ENCODE measurements at places on chromosomes 12 and 14.

GRCh38 chr12:104275689-104276088 is 27.9 kb upstream of the EID3 start:
- no peak for DNase-seq

GRCh38 chr12:91230841-91231240 is 48.2 kb upstream of the DCN start:
- DNase-seq: no peak

- no peak for DNase-seq
Measured at GRCh38 chr12:112881602-112882001, 25.2 kb upstream of the OAS1 start.

DNA sequence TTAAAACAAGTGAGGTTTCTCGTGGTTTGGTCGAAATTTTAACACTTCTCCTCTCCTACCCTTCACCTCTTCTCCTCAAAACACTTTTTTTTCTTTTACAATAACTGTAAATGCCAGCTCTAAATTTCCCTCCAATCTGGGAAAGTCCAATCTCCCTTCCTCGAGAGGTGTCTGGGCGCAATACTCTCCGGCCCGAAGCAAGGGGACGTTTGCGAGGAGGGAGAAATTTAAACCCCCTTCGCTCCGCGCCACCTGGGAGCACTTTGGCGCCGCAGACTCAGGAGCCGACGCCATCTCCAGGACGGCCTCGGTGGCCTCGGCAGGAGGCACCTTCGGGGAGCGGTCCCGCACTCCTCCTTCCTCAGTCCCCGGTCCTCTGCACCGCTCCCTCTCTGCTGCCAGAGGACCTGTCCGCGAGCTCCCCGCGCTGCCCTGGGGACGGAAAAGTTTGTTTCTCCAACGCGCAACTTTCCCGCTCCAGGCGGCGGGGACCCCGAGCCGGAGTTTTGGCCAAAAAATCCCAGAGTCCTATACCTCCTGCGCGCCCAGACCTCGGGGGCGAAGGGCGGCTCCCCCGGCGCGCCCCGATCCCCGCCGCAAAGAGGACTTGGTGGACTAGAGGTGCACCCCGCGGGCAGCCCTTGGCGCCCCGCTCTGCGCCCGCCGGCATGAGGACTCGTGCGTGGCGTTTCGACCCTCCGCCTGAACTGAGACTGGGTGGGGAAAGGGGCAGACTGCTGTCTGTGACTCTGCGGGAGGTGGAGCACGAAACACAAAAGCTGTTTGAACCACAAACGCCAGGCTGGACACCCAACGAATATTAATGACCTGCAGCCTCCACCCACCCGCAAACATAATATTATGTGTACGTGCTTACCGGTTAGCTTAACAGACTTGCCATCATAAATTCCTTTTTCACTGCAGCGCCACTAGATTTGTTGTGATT is 95.2 kb upstream of the HMGA2 start:
- no peak for DNase-seq

DNA sequence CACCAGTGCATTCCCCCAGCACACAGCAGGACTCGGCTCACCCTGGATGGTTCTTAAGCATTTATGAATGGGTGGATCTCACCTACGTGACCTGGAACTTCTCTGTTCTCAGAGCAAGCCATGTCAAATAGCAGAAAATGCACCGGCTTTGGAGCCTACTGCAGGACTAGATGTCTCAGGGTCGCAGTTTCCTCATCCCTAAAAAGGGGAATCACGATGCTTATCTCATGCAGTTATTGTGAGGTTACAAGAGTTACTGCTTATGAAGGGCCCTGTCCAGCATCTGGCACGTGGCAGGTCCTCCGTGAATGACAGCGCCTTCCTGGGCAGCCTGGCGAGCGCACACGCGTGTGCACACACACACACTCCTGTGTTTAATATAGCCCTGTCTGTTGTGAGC is 128.5 kb downstream of the ETV6 start:
- no peak for DNase-seq

GRCh38 chr14:99681832-99682148 is 2.3 kb upstream of the CYP46A1 start:
- DNase-seq: no peak

DNA sequence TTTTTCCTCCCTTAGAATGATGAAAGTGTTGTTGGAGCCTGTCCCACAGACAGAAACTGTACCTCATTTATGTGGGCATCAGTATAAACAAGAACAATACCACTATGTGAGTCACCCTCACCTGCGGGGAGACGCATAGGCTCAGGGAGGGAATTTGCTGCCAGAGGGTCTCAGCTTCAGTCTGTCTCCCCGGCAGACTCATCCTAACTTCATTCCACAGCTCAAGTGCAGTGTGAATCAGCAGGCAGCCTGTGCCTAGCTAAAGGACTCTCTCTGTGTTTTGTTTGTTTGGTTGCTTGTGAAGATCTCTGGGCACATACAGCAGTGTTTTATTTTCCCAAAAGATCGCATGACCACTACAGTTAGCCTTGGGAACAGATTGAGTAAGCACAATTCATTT is 98.9 kb downstream of the PRKCH start:
- no peak for DNase-seq

GRCh38 chr14:95322651-95323050 is 2.9 kb upstream of the CLMN start:
- DNase-seq: no peak

DNA sequence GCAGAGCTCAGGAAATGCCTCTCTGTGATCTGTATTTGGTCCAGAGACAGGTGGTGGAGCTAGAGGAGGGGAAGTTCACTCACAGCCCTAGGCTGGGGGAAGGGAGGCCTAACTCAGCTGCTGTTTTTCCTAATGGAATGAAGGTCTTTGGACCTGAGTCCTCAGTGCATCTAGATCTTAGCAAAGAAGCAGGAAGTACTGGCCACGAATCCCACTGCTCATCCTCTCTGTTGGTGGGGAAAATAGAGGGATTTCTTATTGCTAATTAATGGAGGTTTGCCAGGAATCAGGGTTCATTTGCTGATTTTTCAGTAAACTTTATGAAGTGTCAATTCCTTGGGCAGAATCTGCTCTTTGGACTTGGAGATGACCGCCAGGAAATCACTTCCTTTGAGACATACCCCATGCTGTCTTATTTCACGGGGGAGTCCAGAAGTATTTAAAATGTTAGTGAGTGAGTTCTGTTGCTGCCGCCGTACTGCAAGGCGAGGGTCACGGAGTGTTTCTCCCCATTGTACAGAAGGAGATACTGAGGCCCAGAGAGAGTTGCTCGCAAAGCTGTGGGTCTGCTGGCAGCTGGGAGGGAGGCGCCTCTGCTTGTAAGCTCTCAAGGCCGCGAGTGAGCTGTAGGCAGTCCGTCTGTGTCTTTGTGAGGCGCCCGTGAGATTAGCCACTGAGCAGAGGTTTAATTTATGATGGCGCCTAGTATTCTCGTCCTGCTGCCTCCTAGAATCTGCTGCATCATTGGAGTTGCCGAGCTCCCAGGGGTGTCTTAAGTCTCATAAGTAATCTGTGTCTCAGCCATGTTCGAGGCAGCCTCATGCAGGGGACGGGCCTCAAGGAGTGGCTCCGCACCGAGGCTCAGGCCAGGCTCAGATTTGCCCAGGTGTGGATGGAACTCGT is 88.2 kb downstream of the TSPAN9 start:
- no peak for DNase-seq

- no peak for DNase-seq
Measured at GRCh38 chr12:90407841-90408240, 547.1 kb downstream of the CCER1 start.

DNA sequence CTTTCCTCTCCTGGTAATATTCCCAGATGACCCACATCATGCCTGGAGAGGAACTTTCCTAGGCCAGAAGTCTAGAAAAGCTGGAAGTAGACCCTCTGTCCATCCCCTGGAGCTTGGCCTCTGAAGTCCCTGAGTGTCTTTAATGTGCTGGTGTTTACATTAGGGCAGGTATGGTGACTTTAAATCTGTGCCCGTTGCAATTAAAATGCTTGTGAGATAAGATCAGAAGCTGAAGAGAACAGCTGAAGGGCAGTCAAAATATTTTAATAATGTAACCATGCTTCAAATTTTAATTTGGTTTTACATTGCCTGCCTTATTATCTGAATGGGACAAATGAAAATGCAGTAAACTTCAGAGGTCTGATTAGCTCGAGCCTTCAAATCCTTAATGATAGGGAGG is 1022.5 kb downstream of the BCL11B start:
- no peak for DNase-seq

- DNase-seq: peak; percentile 40
Measured at GRCh38 chr14:64417055-64417770, 29.1 kb downstream of the MTHFD1 start.

DNA sequence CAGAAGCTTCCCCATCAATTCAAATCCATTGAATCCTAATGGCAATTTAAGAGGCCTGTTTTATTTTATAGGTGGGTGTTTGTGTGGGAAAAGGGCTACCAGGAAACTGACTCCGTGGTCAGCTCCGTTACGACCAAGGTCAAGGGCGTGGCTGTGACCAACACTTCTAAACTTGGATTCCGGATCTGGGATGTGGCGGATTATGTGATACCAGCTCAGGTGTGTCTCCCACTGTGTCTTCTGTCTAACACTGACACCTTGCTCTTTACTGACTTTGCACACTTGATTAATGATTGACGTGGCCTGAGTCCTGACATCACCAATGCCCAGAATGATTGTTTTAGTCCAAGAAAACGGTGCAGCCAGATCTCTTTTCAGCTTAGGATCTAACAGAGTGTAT is 7.1 kb downstream of the P2RX4 start:
- DNase-seq: no peak

- no peak for DNase-seq
Measured at GRCh38 chr12:22578328-22578727, 34.0 kb upstream of the C2CD5 start.

DNA sequence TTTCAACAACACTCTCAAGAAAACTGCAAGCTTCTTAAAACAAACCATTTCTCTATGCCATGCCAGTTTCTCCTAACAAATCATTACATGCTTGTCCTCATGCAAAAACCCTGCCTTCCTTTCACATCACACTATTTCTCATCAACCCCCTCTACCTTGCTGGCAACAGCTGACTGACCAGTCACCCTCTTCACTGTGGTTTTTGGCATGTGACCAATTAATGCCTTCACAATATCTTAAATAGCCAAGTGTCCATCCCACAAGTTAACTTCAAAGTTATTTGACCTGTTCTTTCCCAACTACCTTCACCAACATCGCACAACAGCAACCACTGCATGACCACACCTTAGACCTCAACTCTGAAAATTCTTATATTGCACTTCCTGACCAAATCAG is 159.6 kb downstream of the CEP128 start:
- DNase-seq: no peak

DNA sequence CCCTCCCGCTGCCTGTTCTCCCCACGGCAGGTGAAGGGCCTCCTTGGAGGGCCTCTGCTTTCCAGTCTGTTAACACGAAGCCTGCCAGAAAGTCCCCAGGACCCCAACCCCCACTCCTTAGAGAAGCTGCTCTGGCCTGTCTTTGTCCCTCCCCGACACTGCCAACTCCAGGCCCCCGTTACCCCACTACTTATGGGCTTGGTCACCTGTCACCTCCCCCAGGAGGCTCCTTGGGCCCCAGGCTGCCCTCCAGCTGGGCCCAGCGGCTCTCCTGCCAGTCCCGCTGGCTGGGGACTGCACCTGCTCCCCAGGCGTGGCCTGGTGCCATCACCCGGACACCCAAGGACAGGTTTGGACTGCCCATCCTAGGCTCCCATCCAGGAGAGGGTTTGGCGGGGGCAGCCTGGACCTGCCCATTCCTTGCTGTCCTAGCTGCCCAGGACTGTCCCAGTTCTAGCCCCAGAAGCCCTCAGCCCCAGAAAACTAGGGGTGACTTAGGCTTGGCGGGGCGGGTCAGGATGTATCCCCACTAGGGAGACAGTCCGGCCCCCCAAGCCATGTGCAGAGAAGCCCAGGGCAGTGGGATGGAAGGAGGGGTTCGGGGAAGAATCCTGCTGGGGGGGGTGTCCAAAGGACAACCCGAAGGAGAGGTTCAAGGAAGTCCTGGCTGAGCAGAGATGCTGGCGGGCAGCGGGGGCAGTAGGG is 155.7 kb upstream of the C14orf180 start:
- DNase-seq: no peak

DNA sequence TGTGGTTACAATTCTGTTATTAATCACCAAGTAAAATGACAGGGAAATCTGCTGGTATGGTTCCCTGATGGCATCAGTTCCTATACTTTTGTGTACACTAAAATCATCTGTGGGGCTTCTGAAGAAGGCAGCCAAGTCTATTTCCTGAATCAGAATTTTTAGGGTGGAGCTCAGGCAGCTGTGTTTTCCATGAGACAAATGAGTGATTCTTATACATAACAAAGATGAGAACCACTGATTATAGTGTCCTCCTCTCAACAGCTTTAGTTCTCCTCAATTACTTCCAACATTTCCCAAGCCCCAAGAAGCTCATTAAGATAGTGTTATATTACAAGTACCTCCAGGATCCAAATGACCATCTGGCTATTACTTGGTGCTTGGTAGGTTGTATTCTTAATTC is 64.5 kb upstream of the USP44 start:
- DNase-seq: no peak

DNA sequence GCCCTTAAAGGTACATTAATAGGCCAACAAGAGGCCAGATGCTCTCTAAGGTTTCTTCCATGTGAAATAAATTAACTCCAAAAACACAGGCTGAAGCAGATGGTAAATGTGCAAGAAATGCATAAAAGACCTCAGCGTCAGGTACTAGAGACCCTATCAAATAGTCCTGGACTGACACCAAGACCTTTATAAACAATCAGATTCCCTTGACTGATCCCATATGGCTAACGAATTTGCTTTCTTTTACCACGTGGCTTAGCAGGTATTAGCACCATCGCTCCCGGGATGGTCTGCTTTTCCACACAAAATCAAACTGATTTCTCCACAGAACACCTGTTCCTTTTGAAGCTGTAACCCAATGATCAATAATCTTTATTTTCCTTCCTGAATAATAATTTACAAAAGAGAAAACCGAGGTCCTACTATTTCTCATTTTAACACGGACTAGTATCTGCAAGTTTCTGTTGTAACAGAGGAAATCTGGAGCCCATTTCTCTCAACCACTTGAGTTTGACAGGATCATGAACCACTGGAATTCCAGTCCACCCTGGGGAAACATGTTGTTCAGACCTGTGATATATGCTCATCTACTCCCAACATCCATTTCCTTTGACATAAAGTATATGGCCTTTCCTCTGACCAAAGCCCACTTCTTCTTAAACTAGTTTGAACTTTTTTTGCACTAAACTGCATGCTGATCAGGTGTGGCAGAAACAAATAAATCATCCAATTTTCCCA is 48.2 kb upstream of the DAAM1 start:
- no peak for DNase-seq

DNA sequence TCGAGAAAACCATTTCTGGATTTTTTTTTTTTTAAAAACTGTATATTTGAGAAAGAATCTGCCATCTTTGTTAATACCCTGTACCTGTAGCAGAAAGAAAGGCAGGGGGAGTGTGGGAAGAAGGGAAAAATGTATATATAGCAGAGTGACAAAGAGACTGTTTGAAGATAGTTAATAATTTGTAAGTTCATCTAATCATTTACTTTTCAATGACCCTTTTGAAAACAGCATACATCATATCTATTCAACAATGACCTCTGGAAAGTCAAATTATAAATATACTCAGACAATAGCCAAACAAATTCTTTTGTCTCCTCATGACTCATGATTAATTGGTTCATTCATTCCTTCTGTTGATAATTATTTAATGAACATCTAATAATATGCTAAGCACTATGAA is 10.9 kb upstream of the CPM start:
- DNase-seq: no peak

- DNase-seq: no peak
Measured at GRCh38 chr14:35849122-35849521, 23.0 kb downstream of the BRMS1L start.

All from hepatic stellate cell (primary cell).